SK-N-SH (cell line): ENCODE measurements at places on chromosomes 6 and 20.

DNA sequence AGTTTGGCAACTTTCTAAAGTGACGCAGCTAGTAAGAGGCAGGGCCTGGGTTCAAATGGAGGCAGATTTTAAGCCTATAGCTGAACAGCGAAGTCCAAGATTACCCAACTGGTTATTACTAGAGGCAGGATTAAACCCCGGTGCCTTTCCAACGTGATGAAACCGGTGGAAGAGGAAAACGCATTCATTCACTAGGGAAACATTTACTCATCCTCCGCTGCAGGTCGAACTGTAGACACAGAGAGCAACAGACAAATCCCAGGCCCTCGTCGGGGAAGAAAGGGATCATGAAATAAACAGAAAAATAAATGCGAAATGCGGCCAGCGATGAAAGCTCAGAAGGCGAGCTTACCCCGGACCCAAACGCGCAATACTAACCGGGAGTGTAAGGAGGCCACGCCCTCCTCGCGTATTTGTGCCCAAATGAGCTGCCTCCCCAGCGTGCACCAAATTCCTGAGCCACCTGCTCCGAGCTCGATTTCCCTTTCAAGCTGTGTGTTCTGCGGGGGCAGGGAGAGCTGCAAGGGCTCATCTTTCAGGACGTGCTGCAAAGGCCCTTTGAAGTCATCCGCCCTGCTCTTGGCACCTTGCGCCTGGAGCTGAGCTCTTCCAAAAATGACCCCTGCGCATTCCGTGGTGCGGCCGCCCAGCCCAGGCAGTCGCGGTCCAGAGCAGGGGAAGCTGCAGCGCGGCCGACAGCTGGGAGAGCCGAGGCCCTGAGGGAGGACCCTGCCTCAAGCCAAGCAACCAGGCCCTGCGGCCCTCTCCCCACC is 46.9 kb downstream of the PDYN start:
- DNase-seq, result no peak

DNA sequence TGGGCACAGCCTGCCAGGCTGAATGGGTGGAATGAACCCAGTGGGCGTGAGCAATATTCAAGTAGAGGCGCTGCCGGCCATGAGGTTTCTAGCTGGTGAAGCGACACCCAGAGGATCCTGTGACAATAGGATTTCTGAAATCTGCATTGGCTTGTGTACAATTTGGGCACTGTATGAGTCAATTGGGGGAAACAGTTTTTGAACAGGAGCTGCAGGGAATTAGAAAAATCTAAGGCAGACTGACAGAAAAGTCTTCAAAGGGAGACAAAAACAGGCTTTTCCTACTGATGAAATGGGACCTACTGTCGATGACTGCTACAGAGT is 148.8 kb upstream of the PROKR2 start:
- DNase-seq, result no peak

- no peak for DNase-seq
Measured at GRCh38 chr20:53001498-53002301, 29.5 kb downstream of the TSHZ2 start.

DNA sequence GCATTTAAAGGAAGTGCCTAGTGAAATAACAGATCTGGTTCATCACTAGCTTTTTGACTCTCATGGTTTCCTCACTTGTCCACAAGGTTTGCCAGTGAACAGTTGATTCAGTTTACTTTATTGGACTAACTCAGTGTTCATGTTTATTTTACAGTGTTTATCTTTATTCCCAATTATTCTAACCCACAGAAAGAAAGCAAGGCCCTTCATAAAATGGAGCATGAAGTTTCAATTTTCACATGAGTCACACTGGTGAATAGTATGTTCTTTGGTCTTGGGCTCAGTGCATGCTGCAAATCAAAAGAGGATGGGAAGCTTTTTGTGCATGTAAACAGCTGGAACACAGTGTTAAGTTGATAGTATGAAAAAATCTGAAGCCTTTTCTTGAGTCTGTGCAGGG is 217.6 kb upstream of the HDDC2 start:
- no peak for DNase-seq

GRCh38 chr20:44703183-44703925 is 11.8 kb upstream of the CCN5 start:
- no peak for DNase-seq

GRCh38 chr20:30811885-30812671 is 445.4 kb upstream of the DEFB115 start:
- peak; percentile 88 for DNase-seq

GRCh38 chr6:125944434-125944816 is 12.1 kb upstream of the HINT3 start:
- no peak for DNase-seq

- DNase-seq, result no peak
Measured at GRCh38 chr6:30319146-30319835, 7.4 kb upstream of the TRIM39 start.

DNA sequence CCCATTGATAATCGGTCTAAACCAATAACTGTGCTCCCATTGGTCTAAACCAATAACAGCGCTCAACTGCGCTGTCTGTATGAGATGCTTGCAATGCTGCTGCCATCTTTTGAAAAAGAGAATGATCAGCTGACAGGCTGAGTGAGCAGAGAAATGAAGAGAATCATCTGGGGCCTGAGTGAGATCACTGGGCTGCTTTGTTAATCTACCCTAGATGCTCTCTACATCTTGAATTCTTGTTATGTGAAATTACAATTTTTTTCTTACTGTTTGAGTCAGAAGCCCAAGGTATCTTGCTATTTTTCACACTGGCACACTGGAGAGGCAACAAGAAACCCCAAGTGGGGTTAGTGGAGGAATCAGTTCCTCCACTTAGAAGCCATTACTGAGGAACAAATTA is 91.5 kb upstream of the GCM1 start:
- no peak for DNase-seq

- DNase-seq, result no peak
Measured at GRCh38 chr20:50182346-50182745, 8.3 kb upstream of the CEBPB start.

DNA sequence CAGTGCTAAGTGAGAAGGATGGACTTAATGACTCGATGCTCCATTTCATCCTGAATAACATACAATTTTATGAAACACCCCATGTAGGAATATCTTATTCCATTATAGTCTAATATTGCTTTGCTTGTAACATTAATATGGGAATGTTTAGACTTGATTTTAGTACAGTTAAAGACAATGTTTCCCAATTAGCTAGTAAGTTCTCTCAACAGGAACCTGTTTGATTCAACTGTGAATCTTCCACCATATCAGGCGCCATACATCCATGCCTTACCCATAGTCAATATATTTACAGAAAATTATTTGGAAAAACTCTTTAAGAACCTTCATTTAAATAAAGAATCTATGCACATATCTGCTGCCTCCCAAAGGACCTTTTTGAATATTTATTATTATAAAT is 3.3 kb downstream of the NDRG3 start:
- no peak for DNase-seq

GRCh38 chr20:37388831-37389230 is 42.9 kb downstream of the SRC start:
- peak; percentile 21 for DNase-seq

GRCh38 chr6:13038315-13038714 is 290.0 kb downstream of the TBC1D7 start:
- DNase-seq, result no peak

- DNase-seq, result no peak
Measured at GRCh38 chr6:24565196-24565595, 70.4 kb downstream of the ALDH5A1 start.

DNA sequence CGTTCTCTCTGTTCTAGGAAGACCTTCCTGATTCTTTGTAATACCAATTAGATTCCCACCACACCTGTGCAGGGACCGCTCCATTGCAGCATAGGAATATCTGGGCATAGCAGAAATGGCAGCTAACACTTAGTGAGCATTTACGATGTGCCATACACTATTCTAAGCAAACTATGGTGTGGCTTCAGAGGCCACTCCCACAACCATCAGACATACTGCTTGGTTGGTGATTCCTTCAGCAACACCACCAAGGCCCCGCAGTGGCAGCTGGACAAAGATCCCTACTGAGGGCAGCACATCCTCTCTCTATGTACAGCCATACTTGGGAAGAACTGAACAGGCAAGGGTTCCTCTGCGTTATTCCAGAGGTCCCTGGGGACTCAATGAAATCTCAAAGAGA is 6.2 kb downstream of the KCNK5 start:
- DNase-seq, result no peak

DNA sequence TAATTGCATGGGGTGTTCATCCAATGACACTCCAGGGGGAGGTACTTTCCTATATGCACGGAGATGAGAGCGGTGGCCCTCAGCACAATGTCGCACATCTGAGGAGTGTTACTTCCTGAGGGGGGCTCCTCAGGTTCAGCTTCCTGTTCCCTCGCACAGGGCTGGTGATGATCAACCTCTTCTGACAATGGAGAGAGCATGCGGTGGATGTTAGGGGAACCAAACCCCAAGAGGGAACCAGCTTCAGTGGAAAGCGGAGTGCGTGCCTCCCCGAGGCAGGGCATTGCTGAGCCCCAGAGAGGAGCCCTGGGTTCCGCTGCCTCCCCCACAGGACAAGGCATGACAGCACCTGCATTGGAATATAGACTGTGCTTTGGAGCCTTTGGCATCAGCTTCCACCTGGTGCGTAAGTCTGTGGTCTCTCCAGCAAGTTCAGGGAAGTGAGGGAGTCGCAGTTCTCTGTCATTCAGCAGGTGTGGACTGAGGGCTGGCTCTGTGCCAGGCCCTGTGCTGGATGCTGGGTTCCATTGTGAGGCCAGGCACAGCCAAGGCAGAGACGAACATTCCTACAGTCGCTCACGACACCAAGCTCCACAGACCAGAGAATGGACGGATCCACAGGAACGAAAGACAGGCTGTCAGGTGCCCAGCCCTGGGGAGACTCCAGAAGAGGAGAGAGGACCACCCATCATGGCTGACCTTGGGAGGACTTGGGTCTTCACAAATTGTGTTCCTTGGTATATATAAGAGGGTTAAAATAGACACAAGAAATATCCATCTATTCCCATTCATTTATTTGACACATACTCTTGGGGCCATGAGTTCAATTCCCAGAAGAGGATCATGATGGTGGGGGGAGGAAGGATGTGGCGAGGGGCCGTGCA is 3.9 kb upstream of the ZNF831 start:
- no peak for DNase-seq

- DNase-seq, result no peak
Measured at GRCh38 chr6:137349856-137350830, 131.0 kb upstream of the IFNGR1 start.

DNA sequence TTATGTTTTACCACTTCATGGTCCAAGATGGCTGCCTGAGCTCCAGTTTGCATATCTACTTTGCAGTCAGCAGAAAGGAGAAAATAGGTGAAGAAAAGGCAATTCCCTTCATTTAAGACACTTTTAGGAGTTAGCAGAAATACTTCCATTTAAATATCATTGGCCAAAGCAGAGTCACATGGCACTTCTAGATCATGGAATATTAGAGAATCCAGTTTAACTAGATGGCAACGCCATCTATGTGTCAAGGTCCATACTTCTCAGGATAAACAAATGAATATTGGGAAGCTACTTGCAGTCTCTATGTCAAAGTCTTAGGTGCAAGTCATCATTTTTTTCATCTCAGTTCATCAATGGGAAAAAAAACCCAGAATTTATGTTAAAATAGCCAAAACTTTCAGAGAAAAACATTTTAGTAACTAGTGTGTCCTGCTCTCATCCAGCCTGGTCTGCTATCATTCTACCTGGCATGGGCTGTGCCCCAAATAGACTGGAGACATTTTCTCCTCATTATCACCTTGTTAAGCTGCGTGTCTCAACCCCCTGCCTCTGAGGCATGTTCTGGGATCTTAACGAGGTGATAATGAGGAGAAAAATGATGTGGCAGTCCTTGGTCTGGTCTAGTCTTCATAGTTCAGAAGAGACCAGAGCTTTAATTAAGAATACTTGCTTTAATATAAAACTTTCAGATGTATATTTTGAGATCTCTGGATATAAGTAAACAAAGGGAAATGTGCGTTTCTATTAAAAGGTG is 227.3 kb downstream of the TBX18 start:
- no peak for DNase-seq

GRCh38 chr20:46488451-46488850 is 24.9 kb downstream of the ZNF334 start:
- no peak for DNase-seq

- DNase-seq, result no peak
Measured at GRCh38 chr6:154960299-154960843, 34.7 kb upstream of the TIAM2 start.

DNA sequence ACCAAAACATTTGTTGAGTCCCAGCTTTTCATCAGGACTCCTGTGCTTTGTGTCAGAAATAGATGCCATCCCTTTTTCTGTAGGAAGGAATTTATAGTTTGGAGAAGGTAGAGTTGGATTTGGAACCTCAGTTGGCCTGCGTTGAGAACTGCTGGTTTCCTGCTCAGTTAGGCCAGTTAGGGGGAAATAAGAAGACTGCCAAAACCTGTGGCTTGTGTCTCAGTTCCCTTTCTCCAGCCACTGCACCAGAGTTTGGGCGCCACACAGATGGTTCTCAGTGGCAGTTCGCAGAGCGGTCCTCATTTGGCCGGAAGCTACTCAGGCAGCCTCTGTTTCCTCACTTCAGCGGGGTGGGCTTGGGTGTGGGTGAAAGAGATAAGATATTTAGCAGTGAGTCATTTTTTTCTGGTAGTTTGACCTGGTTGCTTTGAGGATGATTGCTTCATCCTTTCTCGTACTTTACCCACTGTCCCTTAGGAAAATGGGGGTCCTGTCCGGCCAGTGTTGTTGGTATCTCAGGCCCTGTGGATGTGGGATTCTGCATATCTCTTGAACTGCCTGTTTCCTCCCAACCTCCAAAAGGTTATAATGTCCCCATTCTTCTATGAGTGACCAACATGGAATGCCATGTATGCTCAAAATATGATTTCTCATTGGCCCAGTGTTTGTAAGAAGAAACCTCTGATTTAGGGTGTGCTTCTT is 53.7 kb downstream of the JARID2 start:
- DNase-seq, result no peak

DNA sequence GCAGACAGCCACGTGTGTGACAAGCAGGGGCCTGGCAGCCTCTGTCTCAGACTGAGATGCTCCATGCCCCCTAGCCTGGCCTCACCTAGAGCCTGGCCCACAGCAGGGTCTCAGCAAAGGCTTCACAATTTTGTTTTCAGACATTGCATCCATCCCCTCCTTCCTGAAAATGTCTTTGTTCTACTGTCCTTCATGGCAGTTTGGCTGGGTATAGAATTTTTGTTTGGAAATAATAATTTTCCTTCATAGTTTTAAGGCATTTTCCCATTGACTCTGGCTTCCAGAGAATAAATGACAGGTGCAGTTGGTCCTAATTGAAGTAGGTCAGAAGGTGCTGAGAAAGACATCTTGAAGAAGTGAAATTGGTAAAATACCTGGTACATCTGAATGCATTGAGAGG is 216.2 kb downstream of the EYA2 start:
- no peak for DNase-seq
